Suppressor macrophage treated with lipopolysaccharide for 1 hour (primary cell): ENCODE measurements at places on chromosomes 16 and 17.

- DNase-seq, result no peak
Measured at GRCh38 chr17:8956465-8956902, 9.0 kb downstream of the PIK3R5 start.

- no peak for DNase-seq
Measured at GRCh38 chr16:57926041-57926440, 44.9 kb downstream of the CNGB1 start.

DNA sequence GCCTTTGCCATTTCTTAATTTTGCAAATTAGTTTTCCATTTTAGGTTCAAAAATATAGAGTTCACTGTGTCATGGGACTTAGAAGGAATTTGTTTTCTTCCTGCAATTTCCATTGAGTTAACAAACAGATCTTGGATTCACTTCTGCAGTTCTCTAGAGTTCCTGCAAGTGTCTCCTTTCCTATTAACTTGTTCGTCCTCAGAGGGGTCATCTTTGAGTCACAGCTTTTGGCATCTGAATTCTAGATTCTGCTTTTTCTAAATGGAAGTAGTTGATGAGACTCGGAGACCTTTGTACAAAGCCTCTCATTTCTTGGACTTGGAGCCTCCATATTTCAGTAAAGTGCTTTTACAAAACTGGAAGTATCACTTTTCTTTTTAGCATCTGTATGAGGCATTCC, 323.3 kb downstream of the BCAS3 start:
- DNase-seq, result no peak

DNA sequence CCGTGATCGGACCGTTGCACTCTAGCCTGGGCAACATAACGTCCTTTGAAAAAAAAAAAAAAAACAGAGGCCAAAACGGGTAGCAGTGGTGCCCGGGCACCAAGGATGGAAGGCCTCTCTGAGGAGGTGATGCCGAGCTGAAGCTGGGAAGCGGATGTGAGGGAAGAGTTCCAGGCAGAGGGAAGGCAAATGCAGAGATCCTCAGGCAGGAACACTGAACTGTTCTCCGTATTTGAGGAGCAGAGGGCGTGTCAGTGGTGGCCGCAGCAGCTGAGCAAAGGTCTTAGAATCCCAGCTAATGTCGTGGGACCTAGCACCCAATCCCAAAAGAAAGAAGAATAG, 656 bp upstream of the KCTD13 start:
- DNase-seq, result peak; percentile 20

DNA sequence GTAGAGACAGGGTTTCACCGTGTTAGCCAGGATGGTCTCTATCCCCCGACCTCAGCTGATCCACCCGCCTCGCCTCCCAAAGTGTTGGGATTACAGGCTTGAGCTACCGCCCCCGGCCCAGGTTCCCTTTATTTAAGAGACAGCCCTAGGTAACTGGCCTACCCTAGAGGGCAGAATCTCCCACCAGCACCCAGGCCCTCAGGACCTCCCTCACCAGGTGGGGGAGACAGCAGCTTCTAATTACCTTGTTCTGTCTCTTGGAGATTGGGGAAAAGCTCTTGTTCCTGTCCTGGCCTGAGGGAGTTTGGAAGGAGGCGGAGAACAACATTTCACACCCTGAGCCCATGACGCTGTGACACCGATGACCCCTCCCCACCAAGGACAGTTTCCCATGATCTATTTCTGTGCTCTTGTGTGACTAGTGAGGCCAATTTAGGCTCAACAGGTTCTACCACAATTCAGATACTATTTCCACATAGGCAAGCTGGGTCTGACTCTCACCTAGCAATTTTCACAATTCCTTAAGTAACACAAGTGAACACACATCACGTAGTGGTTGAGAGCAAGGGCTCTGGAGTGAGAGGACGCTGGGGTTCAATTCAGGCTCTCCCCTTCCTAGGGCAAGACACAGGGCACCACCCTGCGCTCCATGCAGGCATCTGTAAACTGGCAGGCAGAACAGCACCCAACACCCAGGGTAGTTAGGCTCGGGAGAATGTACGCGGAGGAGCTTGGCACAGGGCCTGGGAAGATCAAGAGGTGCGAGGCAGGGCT, 20.4 kb downstream of the HDAC5 start:
- DNase-seq, result no peak

GRCh38 chr17:69540356-69540755, 125.9 kb downstream of the MAP2K6 start:
- DNase-seq, result no peak

- DNase-seq, result no peak
Measured at GRCh38 chr17:41507315-41507880, 2.0 kb upstream of the KRT13 start.

DNA sequence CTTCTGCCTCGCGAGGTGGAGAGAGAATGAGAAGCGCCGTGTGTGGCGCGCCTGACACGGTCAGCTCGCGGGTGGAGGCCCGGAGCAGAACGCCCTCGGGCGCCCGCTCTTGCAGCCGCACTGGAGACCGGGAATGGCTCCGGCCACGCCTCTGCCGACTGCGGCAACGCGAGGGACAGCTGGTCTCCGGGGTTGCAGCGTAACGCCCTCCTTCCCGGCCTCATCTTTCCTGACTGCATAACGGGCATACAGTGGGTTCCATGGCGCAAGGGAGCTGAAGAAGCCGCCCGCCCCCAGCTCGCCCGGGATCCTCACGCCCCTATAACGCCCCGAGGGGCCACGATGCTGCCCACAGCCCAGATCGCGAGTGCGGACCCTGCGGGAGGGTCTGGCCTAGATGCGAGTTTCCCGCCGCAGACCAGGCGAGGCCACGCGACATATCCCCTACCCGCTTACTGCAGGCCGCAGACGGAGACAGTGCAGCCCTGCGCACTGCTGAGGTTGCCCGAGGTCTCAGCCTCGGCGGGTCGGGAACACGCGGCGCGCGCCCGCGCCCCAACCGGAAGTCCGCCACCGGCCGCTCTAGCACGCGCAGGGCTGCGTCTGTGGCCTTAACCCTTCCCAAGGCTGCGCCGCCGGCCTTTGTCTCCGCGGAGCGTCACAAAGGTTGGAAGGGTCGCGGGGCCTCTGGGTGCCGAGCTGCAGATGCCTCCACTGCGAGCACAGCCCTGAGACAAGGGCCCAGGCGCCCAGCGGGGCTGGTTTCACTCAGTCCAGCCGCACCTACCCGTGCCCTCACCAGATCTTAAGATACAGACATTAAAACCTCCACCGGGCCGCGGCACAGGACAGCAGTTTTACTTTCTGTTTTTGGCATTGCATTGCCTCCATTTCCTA, 18.8 kb downstream of the BCL7C start:
- DNase-seq, result peak; percentile 96

- no peak for DNase-seq
Measured at GRCh38 chr17:17921192-17922069, 50.8 kb downstream of the TOM1L2 start.

DNA sequence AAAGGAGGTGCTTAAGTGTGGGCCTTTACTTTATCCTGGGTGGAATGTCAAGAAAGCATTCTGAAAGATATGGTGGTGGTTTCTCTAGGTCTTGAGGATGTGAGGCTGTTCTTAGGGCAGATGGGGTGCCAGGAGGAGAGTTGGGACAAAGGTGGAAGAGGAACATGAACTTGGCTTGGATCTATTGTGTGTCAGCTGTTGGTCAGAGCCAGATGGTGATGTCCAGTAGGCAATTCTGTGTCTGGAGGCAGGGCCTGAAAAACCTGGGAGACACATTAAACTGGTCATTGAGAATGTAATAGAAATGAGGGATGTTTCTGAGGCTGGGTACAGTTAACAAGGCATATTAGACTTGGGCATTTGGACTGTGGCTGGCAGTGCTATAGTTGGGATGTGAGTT, 32.6 kb upstream of the RGS9 start:
- DNase-seq, result no peak

DNA sequence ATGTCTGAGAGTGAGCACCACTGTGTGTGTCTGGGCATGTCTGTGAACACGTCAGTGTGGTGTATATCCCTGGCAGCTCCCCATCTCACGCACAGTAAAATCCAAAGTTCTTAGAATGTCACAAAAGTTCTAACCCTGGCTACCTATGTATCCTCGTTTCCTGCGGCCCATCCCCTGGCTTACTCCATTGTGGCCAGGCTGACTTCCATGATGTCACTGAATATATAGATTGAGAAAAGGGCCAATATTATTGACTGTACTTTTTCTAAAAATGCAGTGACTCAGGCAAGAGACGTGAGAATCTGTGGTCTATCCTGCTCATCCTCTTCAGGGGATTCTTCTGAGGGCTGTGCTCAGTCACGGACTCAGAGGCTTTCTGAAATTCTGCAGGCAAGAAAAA, 963 bp upstream of the METTL22 start:
- no peak for DNase-seq

- DNase-seq, result peak; percentile 60
Measured at GRCh38 chr17:14871921-14872320, 393.2 kb downstream of the PMP22 start.

- peak; percentile 33 for DNase-seq
Measured at GRCh38 chr16:28923652-28924398, 1.2 kb downstream of the RABEP2 start.

GRCh38 chr16:23724096-23724784, 11.2 kb upstream of the ERN2 start:
- no peak for DNase-seq

GRCh38 chr17:43027091-43028032, 2.3 kb downstream of the RND2 start:
- no peak for DNase-seq

GRCh38 chr17:39823407-39824054, 40.6 kb downstream of the IKZF3 start:
- no peak for DNase-seq

- no peak for DNase-seq
Measured at GRCh38 chr17:31687505-31688126, 171.4 kb downstream of the COPRS start.

DNA sequence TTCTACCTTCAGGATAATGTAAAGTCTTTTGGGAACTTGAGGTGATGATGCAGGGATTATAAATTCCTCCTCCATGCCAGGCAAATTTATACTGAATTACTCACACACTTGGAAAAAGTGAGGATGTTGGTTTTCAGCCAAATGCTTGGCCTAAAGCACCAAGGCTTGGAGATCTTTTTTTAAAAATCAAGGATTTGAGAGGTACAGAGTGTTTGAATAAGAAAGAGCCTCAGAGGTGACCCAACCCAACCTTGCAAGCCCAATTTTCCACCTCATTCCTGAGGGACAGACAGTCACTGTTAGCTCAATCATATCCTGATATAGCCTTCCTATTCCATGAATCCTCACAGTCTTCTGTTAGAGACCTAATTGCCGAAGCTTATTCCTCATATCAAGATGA, 14.0 kb downstream of the GRIN2A start:
- no peak for DNase-seq

DNA sequence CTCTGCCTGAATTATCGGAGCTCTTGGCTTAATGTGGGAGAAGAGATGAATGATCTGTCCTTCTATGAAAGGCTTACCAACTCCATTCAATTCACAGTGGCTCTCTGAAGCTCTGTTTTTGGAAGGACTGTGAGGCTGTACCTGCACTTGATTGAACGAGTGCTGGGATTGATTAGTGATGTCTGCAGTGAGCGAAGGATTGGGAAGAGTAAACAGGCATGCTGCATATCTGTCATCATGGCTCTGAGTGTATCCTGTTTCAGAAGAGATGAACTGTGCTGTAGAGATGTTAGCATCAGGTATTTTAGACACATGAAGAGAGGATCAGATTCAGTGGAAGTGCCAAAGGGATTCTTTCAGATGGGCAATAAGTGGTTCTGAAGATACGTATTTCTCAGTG, 564.0 kb downstream of the MAF start:
- no peak for DNase-seq

DNA sequence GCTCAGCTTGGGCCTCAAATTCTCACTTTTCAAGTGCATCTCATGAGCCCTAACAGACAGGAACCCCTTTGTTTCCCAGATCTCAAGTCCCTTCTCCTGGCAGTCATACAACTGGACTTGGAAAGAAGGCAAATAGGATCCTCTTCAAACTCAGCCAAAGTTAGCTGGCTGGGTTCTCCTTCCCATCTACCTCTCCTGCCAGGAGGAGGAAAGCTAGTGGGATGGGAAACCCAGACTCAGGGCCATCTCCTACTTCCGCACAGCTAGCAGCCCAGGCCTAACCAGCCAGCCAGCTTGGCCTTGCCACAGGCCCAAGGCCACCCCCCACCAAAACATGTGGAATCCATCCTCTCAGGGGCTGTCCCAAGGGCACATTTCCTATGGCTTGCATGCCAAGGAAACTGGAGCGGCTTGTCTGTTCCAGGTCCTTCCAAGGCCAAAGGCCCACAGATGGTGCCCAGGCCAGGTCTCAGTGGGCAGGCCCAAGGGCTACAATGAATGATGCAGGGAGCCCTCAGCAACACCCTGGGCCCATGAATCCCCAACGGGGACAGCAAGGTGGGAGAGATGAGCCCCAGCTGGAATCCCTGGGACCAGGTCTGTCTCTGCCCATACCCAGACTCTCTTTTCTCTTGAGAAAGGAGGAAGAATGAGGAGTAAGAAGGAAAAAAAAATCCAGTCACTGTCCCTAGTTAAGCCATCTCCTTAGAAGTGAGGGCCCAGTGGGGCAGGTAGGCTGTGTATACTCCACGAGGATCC, 1.7 kb downstream of the SMARCD2 start:
- DNase-seq, result no peak

DNA sequence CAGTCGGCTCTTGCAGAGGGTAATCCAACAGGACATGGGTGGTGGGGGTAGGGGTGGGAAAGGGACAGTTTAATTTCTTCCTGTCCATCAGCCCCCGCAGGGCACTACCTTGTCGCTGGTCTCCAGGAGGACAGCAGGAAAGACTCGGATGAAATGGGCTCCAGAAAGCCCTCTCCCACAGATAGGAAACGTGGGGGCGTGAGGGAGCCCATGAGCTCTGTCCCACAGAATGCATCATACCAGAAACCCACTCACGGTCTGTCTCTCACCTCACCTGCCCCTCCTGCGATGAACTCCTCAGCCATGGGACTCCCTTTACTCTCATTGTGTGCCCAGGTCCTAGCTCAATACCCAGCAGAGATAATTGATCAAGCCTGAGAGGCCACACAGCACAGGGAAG, 240.1 kb downstream of the GSG1L start:
- no peak for DNase-seq

- no peak for DNase-seq
Measured at GRCh38 chr17:34619687-34620217, 40.4 kb downstream of the TMEM132E start.
